ENCODE measurements at places on chromosomes 1 and 21.
A peak's percentile ranks its signal among the peaks of the same experiment; 100 is the strongest.

GRCh38 chr1:167934426-167935215 is 1.9 kb upstream of the DCAF6 start:
- DNase-seq = no peak

GRCh38 chr1:167171286-167171929 is 49.3 kb upstream of the POU2F1 start:
- no peak for DNase-seq

- no peak for DNase-seq
Measured at GRCh38 chr21:36743446-36743845, 44.5 kb downstream of the SIM2 start.

- DNase-seq = no peak
Measured at GRCh38 chr1:5348732-5349465, 643.3 kb downstream of the NPHP4 start.

GRCh38 chr21:16037421-16037955 is 307.7 kb downstream of the USP25 start:
- DNase-seq = no peak

- DNase-seq = no peak
Measured at GRCh38 chr1:73611681-73612080, 586.3 kb downstream of the LRRIQ3 start.

- no peak for DNase-seq
Measured at GRCh38 chr1:240254778-240255291, 163.2 kb downstream of the FMN2 start.

- DNase-seq = no peak
Measured at GRCh38 chr1:209808059-209808581, 2.2 kb upstream of the IRF6 start.

GRCh38 chr21:45016031-45016405 is 58.4 kb upstream of the ADARB1 start:
- DNase-seq = no peak

DNA sequence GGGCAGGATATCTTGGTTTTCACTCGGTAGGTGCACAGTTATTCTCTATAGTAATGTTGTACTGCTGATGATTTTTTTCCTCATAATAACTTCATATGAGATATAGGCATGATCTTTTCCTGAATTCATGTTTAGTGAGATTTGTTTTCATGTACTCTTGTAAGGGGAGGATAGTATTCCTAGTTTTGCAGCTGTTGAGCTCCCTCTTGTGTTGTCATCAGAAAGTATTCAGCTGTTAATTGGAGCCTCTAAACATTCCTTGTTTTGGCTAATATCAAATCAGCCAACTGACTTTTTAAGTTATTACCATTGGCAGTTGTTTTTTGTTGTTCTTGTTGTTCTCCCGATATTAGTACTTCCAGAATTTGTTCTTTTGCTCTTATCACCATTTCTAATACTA is 24.4 kb downstream of the OR10R2 start:
- no peak for DNase-seq

GRCh38 chr1:12619792-12620487 is 1.9 kb upstream of the DHRS3 start:
- DNase-seq = peak; percentile 59

DNA sequence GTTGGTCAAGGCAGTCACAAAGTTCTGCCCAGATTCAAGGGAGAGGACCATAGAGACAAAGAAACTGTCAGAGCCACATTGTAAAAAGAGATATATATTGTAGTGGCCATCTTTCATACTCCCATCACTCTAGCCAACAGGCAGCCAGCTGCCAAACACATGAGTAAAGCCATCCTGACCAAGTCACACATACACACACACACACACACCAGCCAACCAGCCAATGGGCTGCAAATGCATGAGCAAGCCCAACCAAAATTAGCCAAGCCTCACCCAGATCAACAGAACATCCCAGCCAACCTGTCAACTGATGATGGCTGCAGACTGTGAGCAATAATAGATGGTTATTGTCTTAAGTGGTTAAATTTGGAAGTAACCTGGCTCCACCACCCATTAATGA is 120.7 kb downstream of the SEC16B start:
- no peak for DNase-seq

GRCh38 chr1:7850786-7851185 is 2.1 kb downstream of the UTS2 start:
- DNase-seq = no peak

GRCh38 chr1:185674201-185674600 is 60.0 kb upstream of the HMCN1 start:
- DNase-seq = no peak

GRCh38 chr1:29033829-29034466 is 89.8 kb downstream of the TMEM200B start:
- DNase-seq = no peak

- DNase-seq = no peak
Measured at GRCh38 chr1:167861664-167862381, 52.1 kb downstream of the ADCY10 start.

- DNase-seq = no peak
Measured at GRCh38 chr1:177589166-177589565, 380.7 kb downstream of the SEC16B start.

DNA sequence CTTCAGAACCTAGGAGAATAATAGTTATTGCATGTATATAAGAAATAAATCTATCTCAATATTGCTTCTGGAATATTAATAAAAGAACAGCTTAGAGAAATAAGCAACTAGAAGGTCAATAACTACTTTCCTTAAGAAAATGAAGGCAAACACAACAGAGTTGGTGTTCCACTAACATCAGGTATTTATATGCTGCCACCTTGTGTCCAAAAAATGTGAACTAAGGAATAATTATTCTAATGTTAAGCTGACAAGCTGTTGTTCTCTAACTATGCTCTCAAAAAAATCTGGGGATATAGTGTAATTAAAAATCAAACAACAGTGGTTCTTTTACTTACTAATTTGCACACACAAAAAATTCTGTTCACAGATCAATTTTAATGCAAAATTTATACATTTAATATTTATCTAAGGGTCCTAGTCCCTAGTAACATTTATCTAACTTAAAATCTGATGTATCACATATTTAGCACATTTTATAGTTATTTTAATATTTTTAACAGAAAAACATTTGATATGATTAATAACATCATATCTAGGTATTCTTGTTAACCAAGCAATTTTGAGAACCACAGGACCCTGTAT is 39.6 kb downstream of the UCHL5 start:
- no peak for DNase-seq

DNA sequence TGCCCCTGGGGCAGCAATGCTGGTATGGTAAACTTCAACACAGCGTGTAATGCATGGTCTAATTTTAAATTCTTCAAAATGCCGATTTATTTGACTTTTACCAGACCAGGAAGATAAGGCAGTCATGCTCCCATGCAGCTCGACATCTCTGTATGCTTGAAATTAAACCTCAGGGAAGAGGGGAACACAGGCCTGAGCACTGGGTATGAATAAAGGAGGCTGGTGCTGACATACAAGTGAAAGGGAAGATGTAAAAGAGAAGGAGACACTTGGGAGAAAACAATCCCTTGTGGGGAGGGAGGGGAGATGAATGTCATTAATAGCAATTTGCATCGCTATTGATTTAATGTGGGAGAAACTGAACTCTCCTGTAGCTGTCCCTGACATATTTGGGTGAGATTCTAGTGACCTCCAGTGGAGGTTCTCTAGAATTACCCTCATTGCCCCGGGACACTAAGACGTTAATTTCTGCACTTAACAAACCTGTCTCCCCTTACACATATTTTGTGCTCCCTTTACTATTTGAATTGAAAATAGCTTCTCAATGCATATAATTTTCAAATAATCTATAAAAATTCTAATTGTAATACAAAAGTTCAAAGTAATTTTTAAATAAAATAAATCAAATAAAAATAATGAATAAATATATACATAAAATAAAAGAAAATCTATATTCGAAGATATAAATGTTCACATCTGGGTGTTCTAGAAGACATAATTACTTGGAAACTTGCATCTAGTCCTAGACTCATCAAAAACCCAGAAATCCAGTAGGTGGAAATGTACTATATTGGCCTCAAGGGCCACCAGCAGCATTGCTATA is 283.1 kb downstream of the LMX1A start:
- DNase-seq = no peak

GRCh38 chr1:76250271-76250670 is 175.7 kb downstream of the ST6GALNAC3 start:
- DNase-seq = no peak

DNA sequence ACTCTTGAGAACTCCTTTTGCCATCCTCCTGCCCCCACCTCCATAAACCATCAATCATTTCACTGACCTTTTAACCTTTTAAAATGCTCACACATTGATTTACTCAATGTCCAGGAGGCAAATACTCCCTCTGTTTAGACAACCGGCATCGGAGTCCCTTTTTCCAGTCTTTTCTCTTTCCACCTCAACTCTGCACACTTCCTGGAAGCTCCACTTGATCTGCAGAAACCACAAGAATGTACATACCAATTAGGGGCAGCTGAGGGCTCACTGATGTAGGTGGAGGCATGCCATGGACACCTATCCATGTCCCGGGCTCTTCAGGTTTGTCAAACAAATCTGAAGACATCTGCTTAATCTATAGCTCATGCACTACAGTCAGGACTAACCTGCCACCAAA is 5.3 kb upstream of the AMIGO1 start:
- DNase-seq = no peak

- no peak for DNase-seq
Measured at GRCh38 chr1:198627436-198628066, 11.3 kb upstream of the PTPRC start.

- DNase-seq = no peak
Measured at GRCh38 chr1:19645411-19646251, 1.5 kb downstream of the NBL1 start.

DNA sequence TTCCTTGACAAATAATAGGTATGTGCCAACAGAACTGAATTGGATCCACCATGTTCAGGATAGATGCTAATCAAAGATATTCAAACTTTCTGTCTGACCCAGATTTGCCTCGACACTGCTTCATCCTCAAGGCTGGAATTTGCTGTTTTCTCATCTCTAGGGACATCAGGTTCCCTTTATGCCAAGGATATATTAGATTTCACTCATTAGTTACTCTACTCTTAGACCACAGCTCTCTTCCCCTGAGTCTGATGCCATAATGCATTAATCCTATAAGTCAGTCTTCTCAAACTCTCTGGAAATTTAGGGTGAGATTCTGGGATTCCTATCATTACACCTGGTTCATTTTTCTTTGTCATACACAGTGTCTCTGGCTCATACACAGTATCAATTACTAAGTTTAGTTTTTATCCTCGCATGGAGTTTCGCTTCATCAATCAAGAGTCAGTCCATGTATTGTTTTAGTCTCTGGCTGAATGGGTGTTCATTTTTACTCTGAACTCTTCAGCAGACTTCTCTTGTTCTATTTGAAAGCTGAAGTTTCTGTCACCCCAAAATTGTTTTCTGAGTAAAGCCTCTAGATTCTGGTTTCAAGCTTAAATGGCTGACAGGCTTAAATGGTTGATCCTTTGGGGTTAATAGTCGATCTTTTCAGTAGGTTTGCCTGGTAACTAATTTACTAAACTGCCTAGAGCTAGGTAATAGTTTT is 9.3 kb upstream of the DCAF6 start:
- DNase-seq = no peak

- DNase-seq = no peak
Measured at GRCh38 chr1:44072204-44072603, 40.9 kb upstream of the SLC6A9 start.

DNA sequence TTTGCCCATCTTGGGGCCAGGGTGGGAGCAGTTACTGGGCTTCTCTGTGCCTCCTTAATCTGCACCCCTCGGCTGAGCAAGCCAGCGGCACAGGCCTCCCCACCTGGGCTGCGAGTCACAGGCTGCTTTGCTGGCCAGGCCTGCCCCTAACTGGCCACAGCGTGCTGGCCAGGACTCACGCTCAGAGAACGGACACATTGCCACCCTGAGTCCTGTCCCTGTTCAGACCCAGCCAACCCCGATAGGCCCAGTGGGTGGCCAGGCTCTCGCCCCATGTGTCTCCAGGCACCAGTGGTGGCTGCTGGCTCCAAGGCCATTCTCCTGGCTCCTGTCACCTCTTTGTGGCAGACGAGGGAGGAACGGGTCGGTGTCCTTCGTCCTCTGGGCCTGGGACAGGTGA is 61.3 kb downstream of the MORN1 start:
- DNase-seq = no peak

DNA sequence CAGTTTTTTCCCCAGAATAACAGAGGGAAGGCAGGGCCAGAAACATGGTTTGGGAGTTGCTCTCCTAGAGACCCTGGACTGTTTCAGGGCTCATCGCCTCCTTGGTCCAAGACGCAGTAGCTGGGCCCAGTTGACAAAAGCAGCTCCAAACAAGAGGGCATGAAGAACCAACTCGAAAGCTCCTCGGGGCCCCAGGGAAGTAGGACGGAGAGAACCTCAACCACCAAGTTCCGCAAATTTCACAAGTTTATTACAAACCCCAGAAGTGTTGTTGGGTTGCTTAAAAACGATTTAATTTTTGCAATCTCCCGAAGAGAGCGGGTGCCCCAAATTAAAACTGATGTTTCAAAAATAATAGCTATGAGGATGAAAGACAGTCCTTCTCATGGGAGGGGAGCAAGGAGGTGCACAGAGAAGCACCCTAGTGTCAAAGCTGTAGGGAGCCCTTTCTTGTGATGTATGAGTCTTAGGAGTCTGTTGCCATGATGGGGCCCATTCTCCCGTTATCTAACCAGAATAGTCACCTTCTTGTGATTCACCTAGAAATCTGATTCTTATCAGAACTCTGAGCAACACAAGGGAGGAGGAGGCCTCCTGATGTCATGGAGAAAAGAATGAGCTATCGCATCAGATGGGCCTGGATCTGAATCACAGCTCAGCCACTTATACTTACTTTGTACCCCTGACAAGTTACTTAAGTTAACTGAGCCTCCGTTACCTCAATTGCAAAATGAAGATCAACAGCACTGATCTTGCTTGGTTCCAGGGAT is 165.7 kb upstream of the IRF2BP2 start:
- DNase-seq = no peak

- no peak for DNase-seq
Measured at GRCh38 chr1:167276969-167277368, 56.3 kb downstream of the POU2F1 start.

- DNase-seq = no peak
Measured at GRCh38 chr1:39474810-39475209, 16.6 kb upstream of the BMP8A start.

Measured in activated naive CD8-positive, alpha-beta T cell treated with anti-CD3 and anti-CD28 coated beads, Interleukin-2, amount 50 U/mL, for 16 hours (primary cell).